CMK (cell line): ENCODE measurements at places on chromosomes 2 and 18.

DNA sequence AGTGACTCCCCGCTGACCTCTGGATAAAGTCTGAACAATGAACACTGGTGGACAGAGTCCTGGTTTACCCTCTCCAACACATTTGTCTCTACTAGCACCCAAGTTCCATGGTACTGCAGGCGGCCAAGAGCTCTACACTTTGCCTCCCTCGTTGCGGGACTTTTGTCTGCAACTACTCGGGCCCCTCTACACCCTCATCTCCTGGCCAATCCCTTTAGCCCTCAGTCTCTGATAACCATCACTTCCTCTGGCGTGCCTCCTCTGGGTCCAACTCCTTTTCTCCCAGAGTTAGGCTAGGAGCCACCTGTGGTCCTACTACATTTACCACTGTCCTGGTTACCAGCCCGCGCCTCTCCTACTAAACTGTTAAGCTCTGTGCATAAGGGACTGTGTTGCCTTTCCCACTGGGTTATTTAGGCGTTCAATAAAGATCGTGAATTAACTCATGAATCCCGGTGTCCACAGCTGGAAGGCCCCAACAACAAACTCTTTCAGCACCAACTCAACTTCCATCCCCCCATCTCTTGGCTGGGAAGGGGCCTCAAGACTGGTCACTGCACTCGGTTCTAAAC is 757 bp downstream of the HDHD2 start:
- no peak for DNase-seq

- no peak for DNase-seq
Observed at GRCh38 chr2:169507698-169508097, 1.8 kb upstream of the KLHL41 start.

GRCh38 chr18:26383454-26384270 is 157.4 kb downstream of the TAF4B start:
- peak; percentile 8 for DNase-seq

DNA sequence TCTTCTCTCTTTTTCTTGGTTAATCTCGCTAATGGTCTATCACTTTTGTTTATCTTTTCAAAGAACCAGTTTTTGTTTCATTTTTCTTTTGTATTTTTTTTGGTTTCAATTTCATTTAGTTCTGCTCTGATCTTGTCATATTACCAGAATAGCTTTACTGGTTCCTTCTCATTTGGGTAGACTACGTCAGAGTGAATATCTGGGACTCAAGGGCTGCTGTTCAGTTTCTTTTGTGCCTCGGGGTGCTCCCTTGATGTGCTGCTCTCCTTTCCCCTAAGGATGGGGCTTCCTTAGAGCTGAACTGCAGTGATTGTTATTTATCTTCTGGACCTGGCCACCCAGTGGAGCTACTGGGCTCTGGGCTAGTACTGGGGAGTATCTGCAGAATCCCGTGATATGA is 29.4 kb upstream of the IL1RN start:
- DNase-seq, result no peak

GRCh38 chr18:4960578-4960977 is 236.5 kb downstream of the AKAIN1 start:
- no peak for DNase-seq

GRCh38 chr2:6312367-6312766 is 553.3 kb downstream of the CMPK2 start:
- no peak for DNase-seq

DNA sequence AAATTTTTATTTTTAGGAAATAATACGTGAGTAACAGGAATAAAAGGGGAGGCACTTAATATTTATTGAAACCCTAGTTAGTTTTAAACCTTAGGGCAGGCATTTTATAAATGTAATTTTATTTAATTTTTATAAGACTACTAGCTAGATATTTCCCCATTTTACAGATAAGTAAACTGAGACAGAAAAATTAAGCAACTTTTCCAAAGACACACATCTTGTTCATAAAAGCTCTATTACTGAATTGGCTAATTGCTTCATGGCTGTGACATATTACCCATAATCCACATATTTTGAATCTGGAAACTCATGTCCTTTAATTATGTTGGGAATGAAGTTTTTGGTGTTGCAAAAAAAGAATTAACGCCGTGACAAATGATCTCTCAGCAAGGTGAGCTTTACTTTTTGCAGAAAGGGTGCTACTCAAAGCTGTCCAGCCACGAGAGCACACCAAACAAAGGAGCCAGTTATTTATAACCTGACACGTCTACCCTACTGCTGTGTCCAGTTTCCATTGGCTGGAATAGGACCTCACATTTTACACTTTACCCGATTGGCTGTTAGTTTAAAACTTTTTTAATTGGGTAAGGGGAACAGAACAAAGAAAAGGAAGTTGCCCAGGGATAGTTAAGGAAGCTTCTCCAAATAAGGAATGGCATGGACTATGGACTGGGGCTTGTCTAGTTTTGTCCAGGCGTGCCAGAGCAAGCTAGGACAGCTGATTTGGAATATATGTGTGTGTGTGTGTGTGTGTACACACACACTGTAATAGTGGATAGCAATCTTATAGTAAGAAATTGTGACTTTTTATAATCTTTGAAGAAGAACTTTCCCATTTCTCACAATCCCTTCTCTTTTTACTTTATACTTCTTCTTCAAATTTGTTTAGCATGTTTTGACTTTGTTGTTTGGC is 54.2 kb downstream of the COMMD1 start:
- DNase-seq, result no peak

GRCh38 chr2:127565261-127566138 is 30.0 kb downstream of the MYO7B start:
- no peak for DNase-seq

GRCh38 chr2:42183775-42184174 is 14.6 kb downstream of the EML4 start:
- no peak for DNase-seq

DNA sequence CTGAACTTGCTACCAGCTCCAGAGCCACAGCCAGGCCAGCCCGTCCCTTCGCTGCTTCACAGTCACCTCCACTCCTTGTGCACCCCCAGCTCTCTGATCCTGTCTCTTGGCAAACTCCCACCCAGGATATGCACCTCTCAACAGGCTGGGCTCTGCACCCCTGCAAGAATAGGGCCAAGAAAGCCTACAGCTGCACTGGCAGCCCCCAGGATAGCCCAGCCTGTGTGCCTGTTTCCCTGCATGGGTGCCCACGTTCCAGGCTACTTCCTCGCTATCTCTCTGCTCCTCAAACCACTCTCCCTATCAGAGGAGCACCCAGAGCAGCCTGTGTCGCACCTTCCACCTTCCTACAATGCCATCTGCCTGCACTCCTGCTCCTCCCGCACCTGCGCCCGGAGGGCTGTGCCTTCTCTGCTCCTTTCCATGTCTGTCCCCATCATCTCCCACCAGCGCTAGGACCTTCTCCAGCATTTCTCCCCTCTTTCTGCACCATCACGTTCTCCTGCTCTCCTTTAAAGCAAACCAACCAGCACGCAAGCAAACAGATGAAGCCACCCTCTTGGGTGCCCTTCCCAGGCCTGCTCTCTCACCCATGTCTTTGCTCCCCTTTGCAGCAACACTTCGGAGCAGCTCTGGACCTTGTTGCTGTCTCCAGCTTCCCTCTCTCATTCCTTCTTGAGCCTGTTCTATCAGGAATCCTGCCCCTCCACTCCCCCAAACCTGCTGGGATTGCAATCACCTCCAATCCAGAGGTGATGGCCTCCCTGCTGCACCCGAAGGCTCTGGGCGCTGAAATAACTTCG is 313.2 kb upstream of the HS6ST1 start:
- no peak for DNase-seq

DNA sequence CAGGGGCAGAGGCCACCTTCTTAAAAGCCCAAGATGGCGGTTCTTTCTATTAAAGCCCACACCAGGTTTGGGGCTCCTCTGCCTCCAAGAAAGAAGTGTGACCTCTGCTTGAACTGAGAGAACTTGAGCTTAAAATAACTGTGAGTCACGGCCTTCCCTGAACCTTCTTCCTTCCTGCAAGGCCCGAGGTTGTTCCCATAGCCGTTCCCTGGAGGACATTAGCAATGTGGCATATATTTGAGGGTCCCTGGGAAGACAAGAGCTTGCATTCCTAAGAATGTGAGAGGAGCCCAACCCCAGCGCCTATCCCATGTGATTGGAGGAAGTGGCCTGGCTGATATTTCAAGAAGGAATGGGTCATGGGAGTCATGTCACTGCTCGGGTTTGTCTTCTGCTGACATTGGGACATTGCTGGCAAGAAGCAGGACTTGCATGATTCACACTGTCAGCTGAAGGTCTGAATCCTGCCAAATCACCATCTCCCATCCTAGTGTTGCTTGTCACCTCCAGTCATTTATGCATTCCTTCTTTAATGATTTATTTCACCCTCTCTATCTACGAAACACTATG is 168.1 kb downstream of the TRIB2 start:
- DNase-seq, result no peak

DNA sequence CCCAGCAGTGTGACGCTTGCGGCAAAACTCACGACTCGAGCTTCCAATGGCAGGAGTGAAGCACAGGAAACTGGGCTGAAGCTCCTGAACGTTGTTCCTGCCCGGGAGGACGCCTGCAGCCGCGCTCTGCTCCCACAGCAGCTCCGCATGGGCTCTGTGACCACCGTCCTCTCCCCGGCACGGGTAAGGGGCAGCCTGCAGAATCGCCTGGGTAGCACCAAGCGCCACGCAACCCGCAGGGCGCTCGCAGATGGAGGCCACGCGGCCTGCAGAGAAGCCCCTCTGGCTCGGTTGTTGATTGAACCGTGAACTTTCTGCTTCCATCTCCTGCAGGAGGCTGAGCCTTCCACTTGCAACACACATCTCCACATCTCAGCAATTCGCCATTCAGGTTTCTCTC is 63.3 kb upstream of the ZNF236 start:
- no peak for DNase-seq

DNA sequence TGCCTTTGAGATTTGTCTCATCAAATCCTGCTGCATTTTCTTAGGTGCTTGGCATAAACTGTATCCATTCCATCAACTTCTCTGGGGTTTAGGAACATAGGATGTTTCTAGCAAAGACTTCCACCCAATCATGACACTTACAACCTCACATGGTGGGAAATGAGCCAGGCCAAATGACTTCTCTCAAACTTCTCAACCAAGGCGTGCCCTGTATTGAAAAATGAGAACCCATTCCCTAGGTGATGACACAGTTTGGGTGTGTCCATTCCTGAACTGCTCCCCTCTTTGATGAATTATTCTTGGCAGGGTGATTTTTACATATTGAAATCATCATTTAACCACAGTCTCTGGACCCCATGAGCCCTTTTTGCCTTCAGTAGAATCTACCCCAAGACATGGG is 161.1 kb downstream of the EN1 start:
- no peak for DNase-seq

DNA sequence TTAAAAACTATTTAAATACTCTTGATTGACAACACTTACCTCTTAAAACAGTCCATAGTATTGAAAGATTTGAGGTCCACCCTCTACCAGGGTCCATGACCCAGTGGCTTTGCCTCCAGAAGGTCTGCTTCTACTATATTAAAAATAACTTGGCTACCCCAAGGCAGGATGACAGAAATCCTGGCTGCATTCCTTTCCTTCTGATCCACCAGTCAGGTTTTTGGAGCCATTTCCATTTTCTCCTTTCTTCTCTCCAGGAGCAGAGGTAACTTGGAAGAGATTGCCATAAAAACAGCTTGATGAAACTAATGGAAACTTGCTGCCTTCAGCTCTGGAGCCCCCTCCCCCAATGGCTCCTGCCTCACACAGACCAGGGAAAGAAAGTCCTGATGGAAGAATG is 2.6 kb upstream of the FAM171B start:
- no peak for DNase-seq

GRCh38 chr2:120819720-120820210 is 84.1 kb downstream of the GLI2 start:
- DNase-seq, result no peak

GRCh38 chr2:147934881-147935620 is 85.5 kb downstream of the ORC4 start:
- no peak for DNase-seq

GRCh38 chr2:68253219-68254068 is 1.1 kb upstream of the PPP3R1 start:
- no peak for DNase-seq

DNA sequence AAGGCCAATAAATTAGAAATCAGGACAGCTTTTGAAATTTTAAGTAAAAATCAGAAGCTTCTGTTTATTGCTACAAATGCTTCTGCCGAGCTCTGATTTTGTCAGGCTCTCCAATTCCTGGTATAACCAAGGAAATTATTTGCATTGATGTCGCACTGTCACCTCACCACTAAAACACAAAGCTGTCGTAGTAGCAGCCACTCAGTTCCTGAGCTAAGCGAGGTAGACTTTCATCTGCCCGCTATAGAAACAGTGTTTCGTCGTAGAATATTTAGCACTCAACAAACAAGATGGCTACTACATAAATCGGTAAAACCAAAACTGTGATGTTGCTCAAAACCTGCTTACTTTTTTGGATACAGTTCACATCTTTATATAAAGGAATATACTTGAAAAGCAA is 141.3 kb upstream of the FOSL2 start:
- DNase-seq, result no peak

DNA sequence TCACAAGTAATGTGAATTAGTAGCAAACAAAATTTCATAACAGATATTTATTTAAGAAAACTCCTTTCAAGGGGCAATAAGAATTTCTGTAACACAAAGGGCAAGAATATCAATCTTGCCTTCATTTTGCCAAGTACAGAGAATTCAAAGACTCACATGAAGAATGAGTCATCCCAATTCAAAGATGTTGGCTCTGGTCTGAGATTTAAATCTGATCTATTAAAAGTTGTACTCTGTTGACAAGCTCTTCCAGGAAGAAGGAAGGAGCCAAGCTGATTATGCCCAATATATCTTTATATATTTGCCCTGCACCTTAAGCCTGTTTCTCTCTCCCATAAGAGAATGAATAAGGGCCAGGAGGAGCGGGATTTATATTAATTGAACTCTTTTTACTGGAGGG is 55.9 kb upstream of the RPE start:
- DNase-seq, result no peak

GRCh38 chr2:128370468-128371247 is 52.0 kb upstream of the HS6ST1 start:
- no peak for DNase-seq

- DNase-seq, result no peak
Observed at GRCh38 chr18:310042-310441, 42.2 kb upstream of the THOC1 start.

GRCh38 chr2:159546716-159547430 is 69.5 kb downstream of the BAZ2B start:
- DNase-seq, result no peak

- no peak for DNase-seq
Observed at GRCh38 chr2:98551316-98551715, 57.0 kb downstream of the COA5 start.

GRCh38 chr2:88471083-88471942 is 18.8 kb upstream of the FOXI3 start:
- DNase-seq, result no peak

GRCh38 chr18:58288921-58289797 is 245.1 kb downstream of the NEDD4L start:
- no peak for DNase-seq
